ENCODE measurements at places on chromosomes 7 and 10.

DNA sequence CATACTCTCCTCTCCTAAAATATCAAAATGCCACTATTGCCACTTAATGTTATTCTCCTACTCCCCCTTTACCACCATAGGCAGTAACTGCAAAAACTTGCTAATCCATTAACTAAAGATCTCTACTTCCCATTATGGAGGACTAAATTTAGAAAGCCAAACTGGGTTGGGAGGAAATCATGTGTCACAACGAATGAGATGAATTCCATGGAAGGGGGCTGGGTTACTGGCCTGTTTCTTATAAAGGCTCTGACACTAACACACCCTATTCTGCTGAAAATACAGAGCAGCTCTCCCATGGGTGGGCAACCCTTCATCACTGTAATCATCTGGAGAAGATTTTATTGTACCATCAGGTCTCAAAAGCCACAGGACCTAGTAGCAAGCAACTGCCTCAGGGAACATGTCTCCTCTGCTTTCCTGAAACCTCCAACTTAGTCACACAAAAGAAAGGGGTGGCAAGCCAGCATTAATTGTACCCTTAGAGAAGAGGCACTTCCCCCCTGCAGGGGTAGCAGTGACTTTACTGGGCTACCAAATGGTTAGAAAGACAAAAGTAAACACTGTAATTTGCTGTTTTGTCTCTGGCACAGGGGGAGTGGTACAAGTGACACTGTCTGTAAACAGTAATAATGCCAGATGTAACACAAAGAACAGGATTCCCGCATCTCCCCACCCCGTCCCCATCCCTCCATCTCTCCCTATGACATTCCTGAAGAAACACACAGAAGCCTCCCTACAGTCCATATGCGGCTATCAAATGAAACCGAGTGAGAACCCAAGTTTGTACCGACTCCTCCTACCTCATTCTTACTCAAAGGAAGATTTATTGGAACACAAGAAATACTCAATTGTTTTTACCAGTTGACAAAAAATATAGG lies 81.6 kb downstream of the ARMH3 start:
- no peak for DNase-seq

DNA sequence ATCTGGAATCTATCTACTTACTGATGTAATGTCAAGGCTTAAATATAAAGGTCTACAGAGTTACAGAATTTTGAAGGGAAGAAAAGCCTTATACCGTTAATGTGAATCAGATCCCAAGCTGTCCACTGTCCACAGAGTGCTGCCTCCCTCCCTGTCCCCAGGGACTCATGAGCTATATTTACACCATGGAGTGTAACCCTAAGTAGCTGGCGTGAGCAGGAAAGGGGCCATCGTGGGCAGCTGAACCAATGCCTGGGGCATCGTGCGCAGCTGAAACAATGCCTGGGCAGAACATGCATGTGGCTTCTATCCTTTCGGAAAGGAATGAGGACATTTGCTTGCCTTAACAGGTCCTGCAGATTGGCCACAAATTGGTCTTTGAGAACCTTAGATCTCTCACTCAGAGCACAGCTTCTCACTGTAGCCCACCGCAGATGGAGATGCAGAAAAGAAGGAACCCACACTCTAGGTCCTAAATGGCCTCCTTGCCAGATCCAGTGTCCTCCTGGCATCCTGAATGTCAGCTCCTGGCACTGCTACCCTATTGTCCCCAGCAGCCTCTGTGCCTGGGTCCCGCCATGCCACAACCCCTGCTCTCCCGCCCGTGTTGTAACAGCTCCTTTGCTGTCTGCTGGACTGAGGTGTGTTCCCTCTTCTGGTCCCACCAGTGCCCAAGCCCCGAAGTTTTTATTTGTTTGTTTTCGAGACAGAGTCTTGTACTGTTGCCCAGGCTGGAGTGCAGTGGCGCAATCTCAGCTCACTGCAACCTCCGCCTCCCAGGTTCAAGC lies 30.3 kb downstream of the CCDC3 start:
- DNase-seq, result no peak

- no peak for DNase-seq
Measured at GRCh38 chr7:137245186-137245585, 98.3 kb downstream of the PTN start.

DNA sequence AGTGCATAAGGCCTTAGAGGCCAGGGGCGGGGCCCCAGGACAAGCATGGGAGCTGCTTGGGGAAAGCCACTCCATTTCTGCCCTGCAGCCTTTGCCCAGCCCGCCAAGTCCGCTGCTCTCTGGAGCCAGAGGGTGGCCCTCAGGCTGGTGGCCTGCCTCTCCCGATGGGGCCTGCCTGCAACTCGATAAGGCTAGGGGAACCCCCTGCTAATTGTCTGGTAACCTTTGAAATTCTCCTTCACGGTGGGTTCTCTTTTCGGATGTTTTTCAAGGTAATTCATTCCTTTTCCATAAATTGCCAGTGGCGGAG lies 94.9 kb downstream of the ZMIZ1 start:
- DNase-seq, result no peak

DNA sequence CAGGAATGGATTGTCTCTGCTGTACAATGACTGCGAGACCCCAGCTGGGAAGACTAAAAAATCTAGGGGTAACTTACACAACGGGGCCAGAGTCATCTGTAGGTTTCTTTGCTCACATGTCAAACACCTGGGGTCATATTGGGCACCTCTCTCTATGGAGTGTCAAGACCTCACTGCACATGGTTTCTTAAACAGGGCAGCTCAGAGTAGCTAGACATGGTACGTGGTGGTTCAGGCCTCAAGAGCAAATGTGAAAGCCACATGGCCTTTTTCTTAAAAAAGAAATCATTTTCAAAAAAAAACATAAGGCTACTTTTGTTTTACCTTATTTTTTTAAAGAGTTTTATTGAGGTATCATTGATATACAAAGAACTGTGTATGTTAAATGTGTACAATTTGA lies 162.2 kb upstream of the ITGB1 start:
- DNase-seq, result no peak

DNA sequence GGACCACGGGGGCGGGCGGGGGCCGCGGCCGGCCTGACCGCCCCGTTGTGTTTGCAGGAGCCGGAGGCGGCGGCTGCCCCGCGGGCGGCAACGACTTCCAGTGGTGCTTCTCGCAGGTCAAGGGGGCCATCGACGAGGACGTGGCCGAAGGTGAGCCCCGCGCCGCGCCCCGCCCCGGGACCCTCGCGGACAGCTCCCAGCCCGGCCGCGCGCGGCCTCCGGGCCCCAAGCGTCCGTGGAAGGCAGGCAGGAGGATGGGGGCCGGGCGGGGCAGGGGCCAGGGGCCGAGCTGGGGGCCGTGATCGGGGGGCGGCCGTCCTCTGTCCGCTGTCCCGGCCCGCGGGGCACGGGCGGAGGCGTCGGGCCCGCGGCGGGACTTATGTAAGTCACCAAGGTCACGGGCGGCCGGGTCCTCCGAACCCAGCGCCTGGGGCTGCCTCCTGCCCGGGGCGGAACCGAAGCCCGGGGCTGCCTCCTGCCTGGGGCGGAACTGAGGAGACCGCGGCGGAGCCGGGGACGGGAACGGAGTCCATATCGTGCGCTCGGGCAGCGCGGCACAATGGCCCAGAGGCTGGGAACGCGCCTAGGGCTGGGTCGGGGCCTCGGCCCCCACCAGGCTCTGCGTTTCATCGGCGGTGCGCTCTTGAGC lies 497 bp downstream of the PPP2R2D start:
- DNase-seq, result no peak

DNA sequence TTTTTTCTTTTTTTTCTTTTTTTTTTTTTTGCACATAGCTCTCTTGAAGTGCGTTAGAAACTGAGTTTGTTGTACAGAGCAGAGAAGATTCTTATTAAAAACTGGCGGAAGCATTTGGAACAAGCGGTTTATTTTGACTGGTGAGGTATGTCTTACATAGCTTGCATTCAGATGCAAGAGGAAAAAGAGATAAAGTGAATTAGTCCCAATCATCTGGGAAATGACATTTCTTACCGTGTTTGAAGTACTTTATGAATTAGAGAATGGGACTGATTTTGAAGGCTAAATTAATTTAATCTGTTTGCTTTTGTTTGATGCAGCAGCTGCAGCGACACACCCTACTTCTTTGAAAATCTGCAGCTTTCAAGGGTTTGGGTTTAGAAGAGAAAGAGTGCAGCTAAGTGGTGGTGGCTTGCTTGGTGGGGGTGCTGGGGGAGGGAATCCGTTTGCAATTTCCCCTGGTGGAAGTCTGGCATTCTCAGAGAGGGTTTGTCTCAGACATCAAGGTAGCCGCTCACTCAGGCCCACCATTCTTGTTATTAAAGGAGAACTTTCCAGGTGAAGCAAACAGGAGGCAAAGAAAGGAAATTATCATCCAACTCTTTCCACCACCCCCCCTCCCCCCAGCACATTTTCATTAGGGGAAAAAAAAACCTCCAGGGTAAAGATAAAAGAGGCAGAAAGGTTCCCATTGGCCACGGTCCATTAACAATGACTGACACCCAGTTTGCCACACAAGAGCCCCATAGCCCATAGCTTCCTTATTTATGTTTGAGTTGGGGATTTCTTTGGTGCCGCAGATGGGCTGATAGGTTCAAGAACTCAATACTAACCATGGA lies 231.7 kb downstream of the SKIDA1 start:
- DNase-seq, result no peak

- no peak for DNase-seq
Measured at GRCh38 chr7:76023002-76023401, 24.8 kb downstream of the STYXL1 start.

GRCh38 chr10:84493361-84493760 lies 165.0 kb downstream of the CCSER2 start:
- no peak for DNase-seq

GRCh38 chr7:121498816-121499215 lies 102.7 kb upstream of the FAM3C start:
- DNase-seq, result no peak

DNA sequence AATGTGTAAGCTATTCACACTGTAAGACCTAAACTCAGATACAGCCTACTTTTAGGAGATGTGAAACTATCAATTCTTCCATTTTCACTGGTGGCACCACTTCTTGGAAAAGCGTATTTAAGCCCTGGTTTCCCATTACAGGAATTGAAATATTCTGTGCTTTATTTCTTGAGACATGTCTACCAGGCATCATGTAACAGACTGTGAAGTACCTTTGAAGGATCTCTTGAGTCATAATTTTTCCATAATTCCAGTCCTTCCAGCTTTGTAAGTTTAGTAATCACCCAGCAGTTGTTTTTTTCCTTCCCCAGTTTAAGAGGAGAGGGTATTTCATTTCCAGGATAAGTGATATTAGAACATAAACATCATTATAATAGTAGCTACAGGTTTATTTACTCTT lies 186.0 kb upstream of the PRPS1L1 start:
- no peak for DNase-seq

DNA sequence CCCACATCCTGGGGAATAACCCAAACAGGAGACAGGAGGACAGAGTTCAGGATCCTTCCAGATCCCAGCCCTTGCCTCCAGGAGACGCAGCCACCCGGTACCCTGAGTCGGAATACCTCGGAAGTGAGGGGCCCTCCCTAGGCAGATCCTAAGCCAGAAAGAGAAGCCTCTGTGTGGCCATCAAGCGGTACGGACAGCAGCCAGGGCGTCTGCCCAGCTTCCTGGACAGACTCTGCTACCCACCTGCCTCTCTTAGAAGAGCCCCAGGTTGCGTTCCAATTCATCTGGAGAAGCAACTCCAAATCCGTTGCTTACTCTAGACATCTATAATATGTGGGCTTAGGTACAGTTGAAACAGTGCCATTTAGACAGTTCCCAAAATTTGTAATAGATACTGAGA lies 220.2 kb upstream of the SH2B2 start:
- DNase-seq, result no peak

- no peak for DNase-seq
Measured at GRCh38 chr10:13201132-13201531, 33.0 kb downstream of the UCMA start.

DNA sequence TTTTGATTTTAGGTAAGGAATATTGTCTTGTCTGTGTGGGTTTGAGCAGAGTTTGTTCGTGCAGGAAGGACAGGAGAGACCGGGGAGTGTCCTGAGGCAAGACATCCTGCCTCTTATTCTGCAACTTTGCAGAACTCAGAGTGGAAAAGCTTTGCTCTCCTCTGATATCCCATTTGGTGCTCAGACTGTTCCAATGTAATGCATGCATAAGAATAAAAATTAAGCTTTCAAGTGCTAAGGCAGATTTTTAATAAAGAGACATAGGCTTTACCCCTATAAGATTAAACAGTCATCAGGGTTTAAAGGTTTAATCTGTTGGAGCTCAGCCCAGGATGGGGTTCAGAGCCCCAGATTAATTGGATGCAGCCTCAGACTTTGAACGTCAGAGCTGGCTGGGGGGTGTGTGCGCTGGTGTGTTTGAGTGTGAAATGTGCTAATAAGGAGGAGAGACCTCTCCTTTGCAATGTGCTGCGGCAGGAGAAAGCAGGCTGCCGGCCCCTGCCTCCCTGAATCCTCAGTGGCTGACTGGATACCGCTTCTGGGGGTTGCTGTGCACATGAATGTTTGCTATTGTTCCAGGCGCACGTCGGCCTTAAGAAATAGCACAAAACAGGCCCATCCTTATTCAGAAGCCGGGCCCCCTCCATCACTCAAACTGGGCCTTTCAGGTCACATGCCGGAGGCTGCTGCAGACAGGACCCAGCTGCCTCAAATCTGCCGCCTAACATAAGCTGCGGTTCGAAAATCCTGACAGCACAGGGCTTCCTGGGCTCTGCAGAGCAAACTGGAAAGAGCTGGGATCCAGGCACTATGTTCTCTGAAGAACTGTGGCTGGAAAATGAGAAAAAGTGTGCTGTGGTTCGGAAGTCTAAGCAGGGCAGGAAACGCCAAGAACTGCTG lies 84.1 kb upstream of the PRR15 start:
- DNase-seq, result no peak

GRCh38 chr10:110747609-110748464 lies 103.7 kb downstream of the RBM20 start:
- DNase-seq, result no peak

- no peak for DNase-seq
Measured at GRCh38 chr10:98300526-98301229, 32.7 kb upstream of the LOXL4 start.

DNA sequence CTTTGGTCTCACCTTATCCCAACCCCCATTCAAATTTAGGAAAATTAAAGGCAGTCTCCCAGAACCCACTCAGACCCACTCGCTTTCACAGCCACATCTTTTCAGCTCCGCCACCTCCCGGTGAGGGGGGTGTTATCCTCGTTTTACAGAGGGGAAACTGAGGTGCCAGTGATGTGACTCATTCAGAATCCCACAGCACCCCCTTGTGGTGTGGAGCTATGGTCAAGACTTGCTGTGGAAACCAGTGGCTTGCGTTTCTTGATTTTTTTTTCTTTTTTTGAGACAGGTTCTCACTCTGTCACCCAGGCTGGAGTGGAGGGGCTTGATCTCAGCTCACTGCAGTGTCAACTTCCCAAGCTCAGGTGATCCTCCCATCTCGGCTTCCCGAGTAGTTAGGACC lies 27.6 kb downstream of the SLC35G1 start:
- no peak for DNase-seq

GRCh38 chr7:33872870-33873269 lies 32.5 kb upstream of the BMPER start:
- DNase-seq, result no peak

Measured in NT2/D1 (cell line).